Liver (tissue), 10 donors: ENCODE measurements at places on chromosomes 5 and 9.
A peak's percentile ranks its signal among the peaks of the same experiment; 100 is the strongest.

- no peak for DNase-seq
Measured at GRCh38 chr9:26945591-26945990, 1.5 kb downstream of the PLAA start.

- no peak for DNase-seq
Measured at GRCh38 chr5:79561525-79561893, 47.6 kb upstream of the HOMER1 start.

DNA sequence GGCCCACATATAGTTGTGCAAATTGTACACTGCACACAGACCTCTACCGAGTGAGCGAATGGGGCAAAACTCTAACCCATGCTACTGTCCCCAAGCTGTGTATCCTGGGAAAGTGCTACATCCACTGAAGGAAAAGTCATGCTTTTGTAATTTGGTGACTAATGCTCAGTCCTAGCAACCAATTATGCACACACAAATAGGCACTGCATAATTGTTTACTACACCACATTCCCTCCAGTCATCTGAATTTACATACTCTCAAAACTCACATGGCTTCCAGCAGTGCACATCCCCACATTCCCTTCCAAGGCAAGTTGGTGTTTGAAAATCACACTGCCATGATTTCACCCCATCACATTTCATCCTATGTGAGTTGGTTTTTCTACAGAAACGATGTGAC, 125.9 kb upstream of the OSMR start:
- DNase-seq, result no peak

DNA sequence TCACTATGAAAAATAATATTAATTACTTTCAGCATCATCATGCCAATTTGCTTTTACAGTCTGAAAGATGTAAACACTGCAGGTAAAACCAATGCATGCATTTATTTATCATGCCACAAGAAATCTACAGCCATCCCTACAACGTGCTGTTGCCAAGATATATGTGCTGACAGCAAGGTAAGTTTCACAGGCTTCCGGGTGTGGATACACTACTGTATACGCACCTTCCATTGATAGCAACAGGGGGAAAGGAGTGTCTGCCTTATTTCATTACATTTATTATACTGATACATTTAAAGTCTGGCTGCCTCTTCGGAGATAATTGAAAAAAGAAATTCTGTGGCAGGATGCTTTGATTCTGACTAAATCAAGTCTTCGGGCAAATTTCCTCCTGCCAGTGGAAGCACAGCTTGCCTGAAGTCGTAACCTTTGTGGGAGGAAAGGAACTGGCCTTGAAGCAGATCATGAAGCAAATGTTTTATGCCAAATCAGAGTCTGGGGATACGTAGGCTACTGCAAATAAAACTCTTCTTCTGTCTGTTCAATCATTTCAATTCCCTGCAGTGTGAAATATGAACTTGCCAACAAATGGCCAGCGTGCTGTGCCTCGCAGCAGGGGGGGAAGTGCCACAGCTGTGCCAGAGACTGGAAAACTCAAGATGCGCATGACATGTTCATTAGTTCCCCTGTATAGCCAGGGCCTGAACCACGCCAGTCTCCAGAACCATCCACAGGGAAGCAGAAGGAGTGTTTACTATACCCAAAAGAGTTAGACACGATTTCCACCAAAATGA, 268.1 kb downstream of the EFNA5 start:
- no peak for DNase-seq

- no peak for DNase-seq
Measured at GRCh38 chr5:155878991-155879575, 447.9 kb upstream of the SGCD start.

- no peak for DNase-seq
Measured at GRCh38 chr5:75463726-75464125, 47.7 kb downstream of the CERT1 start.

- DNase-seq, result no peak
Measured at GRCh38 chr9:103245369-103245768, 250.2 kb downstream of the CYLC2 start.

DNA sequence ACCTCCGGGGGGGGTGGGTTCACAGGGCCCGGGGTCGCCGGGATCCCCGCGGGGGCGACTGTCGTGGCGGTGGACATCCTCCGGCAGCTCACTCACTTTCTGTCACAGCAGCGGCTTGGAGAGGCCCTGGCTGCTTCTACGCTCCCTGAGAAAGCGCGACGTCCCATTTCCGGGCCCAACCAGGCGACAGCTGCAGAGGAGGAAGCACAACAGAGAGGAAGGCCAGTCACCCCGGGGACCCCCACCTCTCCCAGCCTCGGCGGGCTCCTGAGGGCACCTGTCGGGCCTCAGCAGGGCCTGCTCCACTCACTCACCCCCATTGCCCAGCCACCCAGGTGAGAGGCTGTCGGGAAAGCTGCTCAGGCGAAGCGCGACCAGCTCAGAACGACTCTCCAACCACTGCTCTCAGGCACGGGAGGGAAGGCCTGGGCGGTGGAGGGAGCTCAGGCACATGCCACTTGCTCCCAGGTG, 14.4 kb downstream of the BRD3 start:
- DNase-seq, result no peak

- DNase-seq, result no peak
Measured at GRCh38 chr5:5105531-5105930, 34.6 kb upstream of the ADAMTS16 start.

GRCh38 chr9:78191931-78192330, 43.9 kb upstream of the CEP78 start:
- no peak for DNase-seq

DNA sequence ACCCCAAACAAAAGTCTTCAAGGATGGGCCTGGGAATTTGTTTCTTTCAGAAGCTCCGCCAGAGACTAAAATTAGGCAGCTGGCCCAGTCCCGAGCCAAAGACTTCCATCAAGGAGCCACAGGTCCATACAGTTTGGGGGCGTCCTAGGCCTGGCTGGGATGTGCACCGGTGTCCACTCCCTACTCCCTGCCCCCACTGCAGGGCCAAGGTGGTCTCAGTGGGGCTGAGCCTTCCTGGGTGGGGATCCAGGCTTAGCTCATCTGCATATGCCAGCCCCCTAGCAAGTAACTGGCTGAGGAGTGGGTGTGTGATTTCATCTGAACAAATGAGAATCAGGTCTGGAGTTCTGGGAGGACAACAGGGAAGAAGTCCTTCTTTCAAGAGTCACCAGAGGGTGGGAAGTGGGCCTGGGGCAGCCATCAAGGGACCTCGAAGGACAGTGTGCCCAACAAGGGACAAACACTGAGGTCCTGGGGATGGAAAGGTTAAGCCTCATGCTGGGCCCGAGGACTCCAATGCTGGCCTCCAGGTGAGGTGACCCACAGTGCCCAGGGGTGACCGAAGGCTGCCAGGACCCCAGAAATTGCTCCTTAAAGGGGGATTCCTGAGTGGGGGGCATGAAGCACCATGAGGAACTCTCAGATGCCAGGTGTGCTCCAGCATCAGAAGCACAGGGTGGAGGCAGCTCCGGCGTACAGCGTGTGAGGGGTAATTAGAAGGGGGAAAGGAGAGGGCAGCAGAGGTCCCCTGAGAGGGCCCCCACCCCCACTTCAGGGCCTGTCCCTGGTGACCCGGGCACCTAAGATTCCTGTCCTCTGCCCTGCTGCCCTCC, 91.3 kb downstream of the ZNF354C start:
- no peak for DNase-seq

DNA sequence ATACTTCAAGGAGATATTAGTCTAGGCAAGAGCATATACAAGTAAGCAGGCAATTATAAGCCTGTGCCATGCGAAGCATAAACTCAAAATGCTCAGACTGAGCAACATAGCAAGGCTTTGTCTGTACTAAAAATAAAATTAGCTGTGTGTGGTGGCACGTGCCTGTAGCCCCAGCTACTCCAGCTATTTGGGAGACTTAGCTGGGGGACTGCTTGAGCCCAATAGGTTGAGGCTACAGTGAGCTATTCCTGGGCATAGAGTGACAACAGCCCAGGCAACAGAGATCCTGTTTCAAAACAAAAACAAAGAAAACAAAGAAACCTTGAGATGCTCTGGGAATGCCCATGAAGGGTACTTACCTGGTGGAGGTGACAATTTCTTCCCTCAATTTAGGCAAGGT, 130.5 kb upstream of the ZNF608 start:
- no peak for DNase-seq

DNA sequence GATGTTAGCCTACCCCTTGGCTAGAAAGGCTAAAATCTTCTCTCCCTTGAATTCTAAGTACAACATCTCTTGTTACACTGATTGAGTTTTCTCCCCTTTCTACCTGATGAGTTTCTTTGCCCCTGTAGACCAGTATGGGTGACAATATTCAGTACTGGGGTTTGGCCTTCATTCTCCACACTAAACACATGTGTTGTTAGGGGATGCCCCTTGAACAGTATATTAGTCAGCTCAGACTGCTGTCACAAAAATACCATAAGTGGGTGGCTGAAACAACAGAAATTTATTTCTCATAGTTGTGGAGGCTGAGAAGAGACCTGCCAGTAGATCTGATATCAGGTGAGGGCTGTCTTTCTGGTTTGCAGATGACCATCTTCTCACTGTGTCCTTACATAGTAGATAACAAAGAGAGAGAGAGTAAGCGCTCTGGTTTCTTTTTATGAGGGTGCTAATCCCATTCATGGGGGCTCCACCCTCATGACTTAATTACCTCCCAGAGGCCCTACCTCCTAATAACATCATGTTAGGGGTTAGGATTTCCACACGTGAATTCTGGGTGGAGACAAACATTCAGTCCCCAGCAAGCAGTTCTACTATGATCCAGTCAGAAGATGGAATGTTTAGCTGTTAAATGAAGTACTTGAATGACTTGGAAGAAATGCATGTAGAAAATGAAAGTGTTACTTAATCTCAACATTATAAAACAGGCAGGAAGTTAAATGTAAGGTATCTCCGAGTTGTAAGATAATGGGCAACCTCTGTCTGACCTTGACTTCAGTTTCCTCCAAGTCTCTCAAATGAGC, 17.5 kb downstream of the VLDLR start:
- DNase-seq, result no peak

DNA sequence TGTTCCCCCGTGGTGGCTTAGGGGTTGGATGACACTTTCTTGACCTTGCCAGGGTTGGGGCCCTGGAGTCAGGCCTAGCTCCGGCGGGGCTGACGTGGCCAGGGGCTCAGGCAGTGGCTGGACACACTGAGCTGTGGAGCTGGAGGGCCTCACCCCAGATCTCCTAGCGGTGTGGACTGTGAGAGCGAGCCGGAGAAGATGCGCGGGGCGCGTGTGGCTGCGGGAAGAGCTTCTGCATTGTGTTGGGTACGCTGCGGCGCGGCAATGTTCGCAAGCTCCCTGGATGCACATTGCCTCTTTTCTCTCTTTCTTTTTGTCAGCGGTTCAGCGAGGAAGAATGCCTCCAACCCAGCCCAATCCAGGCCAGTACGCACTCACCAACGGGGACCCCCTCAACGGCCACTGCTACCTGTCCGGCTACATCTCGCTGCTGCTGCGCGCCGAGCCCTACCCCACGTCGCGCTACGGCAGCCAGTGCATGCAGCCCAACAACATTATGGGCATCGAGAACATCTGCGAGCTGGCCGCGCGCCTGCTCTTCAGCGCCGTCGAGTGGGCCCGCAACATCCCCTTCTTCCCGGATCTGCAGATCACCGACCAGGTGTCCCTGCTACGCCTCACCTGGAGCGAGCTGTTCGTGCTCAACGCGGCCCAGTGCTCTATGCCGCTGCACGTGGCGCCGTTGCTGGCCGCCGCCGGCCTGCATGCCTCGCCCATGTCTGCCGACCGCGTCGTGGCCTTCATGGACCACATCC, 4.8 kb downstream of the NR2F1 start:
- peak; percentile 31 for DNase-seq

- no peak for DNase-seq
Measured at GRCh38 chr5:180818677-180819341, 16.2 kb upstream of the MGAT1 start.

DNA sequence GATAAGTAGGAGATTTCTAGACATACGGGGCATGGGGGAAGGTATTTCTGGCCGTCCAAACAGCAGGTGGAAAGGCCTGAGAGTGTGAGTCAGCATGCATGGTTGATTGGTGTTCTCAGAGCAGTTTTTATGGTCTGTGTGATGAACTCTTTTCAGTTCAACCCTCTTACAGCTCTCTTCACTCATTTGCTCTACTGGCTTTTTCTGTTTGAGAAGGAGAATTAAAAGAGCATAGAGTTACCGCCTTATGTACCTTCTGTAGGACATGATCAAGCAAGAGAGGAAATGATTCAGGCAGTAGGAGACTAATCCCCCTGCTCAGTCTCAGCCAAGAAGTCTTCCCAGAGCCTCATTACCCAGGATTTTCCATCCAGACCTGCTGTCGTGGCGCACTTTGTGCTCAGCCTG, 92.4 kb downstream of the PRDM6 start:
- DNase-seq, result no peak

DNA sequence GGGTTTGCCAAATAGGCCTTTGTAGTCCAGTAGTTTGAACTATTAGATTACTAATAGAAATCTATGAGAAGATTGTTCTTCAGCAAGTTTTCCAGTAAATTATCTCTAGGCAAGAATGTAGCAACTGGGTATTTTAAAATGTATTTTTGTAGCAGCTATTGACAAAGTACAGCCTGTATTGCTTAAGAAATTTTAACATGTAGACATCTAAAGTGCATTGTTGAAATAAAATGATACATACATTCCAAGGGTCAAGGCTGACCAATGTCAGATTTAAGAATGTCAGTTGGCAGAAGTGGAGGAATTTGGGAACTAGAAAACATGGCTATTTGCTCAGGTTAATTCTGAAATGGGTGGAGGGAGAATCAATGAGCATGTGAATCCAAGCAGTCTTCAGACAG, 57.5 kb upstream of the ZSWIM6 start:
- no peak for DNase-seq
